CD4-positive, alpha-beta T cell treated with Interleukin-6 at 100 ng/mL for 8 hours (primary cell): ENCODE measurements at places on chromosomes 5 and 9.

DNA sequence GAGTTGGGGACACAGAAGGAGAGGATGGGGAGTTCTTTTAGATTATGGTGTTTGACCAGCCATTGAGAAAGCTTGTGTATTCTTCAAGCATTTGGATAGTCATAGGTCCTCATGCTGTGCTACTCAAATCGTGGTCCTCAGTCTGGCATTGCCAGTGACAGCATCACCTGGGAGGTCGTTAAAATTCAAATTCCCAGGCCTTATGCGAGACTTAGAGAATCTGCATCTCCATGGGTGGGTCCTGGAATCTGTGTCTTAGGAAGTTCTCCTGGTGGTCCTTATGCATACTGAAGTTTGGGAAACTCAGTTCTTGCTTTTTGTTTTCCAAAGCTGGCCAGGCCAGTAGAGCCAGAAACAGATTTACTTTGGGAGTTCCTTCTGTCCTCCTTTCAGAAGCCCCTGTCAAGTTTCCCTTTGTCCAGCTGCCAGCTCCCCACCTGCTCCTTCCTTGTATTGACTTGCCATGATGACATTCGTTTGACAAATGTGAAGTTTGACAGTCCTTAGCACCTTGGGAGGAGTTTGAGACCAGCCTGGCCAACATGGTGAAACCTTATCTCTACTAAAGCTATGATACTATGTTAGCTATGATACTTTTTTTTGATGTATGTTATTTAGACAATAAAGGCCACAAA, 95.6 kb downstream of the PALM2AKAP2 start:
- DNase-seq: no peak

DNA sequence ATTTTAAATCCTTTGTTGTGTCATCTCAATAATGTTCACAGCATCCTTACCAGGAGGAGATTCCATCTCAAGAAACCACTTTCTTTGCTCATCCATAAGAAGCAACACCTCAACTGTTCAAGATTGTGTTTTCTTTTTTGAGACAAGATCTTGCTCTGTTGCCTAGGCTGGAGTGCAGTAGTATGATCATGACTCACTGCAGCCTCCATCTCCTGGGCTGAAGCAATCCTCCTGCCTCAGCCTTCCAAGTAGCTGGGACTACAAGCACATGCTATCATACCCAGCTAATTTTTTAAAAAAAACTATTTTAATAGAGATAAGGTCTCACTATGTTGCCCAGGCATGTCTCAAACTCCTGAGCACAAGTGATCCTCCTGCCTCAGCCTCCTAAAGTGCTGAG, 60.0 kb downstream of the ABHD17B start:
- DNase-seq: no peak

- DNase-seq: no peak
These were observed 961.6 kb upstream of the CDH18 start for GRCh38 chr5:20949636-20950035.

- DNase-seq: no peak
These were observed 182.0 kb upstream of the MOCS2 start for GRCh38 chr5:53291528-53291927.

DNA sequence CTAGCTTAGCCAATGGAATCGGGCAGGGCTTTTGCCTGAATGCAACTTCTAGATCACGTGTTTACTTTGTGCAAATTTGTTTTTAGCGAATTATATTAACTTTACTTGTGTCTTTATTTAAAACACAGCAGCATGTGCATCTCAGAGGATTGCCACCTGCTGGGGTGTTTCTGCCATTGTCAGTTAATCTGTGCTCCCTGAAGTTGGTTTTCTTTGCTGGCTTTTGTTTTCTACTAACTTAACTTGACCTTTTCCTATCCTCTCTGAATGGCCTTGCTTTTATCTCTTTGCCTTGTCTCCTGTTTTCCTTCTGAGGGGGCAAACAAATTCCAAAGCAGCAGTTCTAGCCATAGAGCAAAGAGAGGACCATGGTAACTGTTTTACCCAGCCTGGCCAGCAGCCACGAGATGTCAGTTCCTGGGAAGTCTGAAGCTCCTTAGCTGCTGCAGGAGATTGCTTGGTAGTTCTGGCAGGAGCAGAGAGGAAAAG, 67.6 kb downstream of the ARHGEF28 start:
- no peak for DNase-seq

DNA sequence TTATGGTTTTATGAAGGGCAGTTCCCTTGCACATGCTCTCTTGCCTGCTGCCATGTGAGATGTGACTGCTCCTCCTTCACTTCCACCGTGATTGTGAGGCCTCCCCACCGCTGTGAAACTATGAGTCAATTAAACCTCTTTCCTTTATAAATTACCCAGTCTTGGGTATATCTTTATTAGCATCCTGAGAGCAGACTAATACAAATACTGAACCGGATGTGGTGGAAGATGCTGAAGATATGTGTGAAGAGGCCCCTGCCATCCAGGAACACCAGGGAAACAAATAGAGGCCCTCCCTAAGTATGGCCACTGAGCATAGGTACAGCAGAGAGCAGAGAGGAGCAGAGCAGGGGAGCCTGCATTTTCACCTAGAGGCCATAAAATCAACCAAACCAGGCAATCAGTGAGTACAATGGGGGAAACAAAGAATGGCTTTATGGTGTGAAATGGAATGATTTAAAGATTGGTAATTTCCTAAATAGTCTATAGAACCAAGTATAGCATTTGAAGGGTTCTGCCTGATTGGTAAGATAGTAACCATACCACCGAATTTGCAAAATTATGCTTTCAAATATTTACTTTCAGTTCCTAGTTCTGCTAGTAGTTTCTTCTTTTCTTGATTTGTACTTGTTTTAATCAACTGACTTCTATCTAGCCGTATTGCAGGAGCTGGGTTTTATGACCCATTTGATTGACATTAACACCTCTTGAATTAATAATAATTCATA, 421.6 kb downstream of the IRX1 start:
- DNase-seq: no peak

GRCh38 chr5:38443390-38443789, 113.1 kb downstream of the LIFR start:
- no peak for DNase-seq
